ENCODE measurements at places on chromosomes 2 and 18. TPM values are rescaled to one million over a fixed set of nuclear protein-coding genes. Genes with fewer than 3 reads are reported as not detected.

DNA sequence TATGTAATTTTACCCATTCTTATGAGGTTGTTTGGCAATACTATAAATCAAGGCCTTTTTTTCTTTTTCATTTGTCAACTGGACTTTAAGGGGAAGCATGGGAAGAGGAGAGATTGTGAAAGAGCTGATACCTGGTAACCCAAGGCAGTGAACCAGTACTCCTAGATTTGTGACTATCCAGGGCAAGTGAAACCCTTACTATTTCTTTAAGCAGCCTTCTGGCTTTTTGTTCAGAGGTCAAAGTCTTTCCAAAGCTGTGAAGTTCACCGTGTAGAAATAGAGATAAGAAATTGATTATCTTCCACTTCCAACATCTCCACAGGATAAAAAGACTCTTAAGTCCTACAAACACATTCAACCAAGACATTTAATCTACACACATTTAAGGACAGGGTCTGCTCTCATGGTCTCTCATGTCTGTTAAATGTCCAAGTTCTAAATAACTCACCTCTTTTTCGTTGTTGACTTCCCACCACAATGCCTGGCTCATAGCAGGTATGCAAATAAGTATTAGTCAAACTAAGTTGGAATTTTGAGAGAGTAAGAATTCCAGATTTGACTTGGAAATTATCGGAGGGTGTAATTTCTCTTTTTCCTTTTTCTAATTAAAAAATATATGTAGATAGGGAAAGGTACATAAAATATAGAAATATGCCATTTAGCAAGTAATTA lies 485.8 kb downstream of the STK39 start:
- no peak for DNase-seq

DNA sequence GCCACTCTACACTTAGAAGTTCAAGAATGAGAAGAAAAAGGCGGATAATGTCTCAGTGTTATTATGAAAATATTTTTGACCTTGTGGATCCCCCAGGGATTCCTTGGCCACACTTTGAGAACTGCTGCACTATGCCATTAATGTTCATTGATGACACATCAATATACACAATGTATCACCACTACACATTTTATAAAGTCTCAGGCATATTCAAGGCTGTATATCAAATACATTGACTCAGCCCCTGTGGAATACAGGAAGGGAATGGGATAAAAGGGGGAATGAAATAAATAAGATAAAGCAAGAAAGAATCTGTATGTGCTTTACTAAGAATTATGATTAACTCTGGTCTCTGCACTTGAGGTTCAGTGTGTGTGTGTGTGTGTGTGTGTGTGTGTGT lies 69.1 kb downstream of the INHBB start:
- no peak for DNase-seq

DNA sequence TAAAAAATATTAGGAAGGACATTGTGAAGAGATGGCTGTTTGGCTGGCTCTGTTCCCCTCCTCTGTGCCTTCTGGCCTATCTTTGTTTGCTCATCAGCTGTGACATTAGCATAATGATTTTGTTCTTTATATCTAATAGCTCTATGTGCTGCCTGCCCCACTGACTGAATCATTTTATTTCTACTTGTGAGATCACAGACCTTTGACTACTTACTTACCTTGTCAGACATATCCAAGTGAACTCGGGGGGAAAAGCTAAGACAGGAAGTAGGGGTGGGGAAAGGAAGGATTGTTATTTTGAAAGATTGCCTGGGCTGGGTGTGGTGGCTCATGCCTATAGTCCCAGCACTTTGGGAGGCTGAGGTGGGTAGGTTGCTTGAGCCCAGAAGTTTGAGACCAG lies 104.2 kb downstream of the ASAP2 start:
- no peak for DNase-seq

- no peak for DNase-seq
These were observed 330.3 kb upstream of the FIGN start for GRCh38 chr2:164066095-164066494.

DNA sequence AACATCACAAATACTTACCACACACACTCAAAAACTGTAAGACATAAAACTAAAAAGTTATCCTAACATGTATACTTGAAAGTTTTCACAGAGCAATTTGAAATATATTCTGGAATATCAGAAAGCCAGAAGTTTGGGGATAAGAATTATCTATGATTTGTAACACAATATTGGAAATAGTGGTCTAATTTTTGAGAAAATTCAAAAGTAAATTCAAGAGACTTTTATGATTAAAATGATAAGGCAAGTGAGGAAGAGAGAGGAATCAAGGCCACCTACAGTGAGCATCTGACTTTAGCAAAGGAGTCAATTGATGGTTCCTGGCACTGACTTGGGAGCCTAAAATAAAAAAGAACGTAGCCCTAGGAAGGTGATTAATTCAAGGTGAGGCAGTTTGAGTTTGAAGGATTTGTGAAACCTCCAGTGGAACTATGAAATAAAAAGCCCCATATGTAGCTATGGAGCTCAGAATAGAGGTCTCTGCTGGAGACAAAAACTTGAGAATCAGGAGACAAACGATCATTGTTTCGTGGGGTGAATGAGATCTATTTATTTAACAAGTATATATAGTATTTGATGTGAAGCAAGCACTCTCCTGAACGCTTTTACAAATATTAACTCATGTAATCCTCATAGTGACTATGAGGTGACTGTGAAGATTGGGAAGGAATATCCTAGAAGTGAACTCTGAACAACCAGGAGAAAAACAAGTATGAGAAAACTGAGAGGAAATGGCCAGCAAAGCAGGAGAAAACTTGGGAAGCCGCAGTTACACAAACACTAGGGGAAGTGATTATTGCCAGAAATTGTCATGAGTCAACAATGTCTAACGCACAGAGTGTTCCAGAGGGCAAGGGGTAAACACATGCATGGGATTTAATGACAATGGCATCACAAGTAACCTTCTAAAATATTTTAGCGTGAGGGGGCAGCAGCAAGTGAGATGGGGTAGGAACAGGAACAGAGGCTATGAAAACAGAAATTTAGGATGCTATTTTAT lies 12.8 kb downstream of the TFPI start:
- no peak for DNase-seq

- no peak for DNase-seq
These were observed 296.0 kb upstream of the MC4R start for GRCh38 chr18:60668583-60668982.

DNA sequence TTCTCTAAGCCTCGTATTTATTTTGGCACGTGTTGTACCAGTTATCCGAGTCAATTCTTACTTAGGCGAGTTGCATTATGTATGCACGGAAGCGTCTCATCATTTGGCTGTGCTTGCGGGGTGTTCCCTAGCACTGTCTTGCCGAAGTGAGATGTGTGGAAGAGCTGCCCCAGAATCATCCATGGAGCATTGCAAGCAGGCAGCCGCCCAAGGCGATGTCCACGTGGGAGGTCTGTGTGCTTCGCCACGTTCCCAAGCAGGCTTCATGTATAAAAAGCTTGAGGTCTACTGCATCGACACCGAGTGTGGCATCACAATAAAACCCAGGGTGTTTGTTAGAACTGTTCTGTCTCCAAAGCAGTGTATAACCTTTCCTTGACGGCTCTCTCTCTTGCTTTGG lies 849.9 kb downstream of the DCDC2C start:
- no peak for DNase-seq

DNA sequence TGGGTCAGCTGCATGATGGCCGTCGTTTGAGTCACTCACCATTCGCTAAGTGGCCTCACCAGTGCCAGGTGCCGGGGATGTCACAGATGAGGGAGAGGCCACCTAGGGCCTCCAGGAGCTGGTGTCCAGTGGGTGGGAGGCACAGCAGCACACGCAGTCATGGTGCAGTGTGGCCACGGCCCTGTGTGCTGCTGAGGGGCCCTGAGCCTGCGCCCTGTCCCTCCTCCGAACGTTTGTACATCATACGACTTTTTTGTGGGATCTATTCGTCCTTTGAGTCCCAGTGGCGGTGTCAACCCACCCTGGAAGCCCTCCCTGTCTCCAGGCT lies 30.1 kb upstream of the ODC1 start:
- DNase-seq = no peak

DNA sequence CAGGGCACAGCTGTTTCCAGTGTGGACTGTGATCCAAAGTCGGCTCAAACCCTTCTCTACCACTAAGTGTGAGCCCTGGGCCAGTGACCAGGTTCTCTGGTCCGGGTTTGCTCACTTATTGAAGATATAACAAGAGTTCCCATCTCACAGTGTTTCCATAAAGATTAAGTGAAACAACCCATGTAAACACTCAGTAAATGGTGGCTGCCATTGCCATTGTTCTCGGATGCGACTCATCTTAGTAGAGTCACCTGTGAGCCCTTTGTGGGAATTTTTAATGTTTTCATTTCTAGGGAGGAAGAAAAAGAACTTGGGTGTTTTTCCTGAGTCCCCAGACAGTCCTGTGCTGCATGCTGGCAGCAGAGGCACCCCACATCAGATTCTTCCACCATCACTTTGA lies 53.4 kb downstream of the TPGS2 start:
- no peak for DNase-seq

GRCh38 chr2:133574186-133574585 lies 5.9 kb upstream of the NCKAP5 start:
- no peak for DNase-seq

GRCh38 chr2:205706769-205707381 lies 24.6 kb downstream of the NRP2 start:
- DNase-seq = no peak

DNA sequence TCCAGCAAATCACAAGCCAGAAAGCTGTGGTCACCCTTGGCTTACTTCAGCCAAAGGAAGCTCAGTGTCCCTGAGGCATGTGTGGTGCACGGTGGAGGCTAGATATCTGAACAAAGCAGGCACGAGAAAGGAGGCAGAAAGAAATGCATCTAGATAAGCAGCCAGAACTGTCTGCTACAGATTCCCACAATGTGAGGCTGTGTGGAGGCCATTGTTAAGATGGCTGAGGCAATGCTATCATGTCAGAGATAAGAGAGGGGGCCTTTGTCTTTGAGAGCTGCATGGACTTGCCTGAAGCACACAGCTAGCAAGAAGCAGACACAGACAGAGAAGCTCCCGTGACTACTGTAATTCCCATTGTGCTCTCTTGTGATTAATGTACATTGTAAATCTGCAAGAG lies 110.5 kb upstream of the LYPD6 start:
- no peak for DNase-seq

GRCh38 chr2:20465716-20466394 lies 19.0 kb downstream of the RHOB start:
- DNase-seq = no peak

DNA sequence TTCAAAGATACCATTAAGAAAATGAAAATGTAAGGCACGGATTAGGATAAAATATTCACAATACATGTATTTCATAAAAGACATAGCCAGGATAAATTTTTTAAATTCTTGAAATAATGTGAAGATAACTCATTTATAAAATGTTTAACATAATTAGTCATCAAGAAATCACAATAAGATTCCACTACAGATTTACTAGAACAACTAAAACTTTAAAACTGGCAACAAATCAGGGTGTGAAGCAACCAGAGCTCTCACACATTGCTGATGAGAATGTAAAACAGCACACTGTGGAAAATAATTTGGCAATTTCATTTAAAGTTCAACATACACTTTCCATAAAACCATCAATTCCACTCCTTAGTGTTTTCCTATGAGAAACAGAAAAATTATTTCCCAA lies 89.6 kb upstream of the UBE2E3 start:
- no peak for DNase-seq

- no peak for DNase-seq
These were observed 8.7 kb downstream of the KLHL29 start for GRCh38 chr2:23393722-23394121.

DNA sequence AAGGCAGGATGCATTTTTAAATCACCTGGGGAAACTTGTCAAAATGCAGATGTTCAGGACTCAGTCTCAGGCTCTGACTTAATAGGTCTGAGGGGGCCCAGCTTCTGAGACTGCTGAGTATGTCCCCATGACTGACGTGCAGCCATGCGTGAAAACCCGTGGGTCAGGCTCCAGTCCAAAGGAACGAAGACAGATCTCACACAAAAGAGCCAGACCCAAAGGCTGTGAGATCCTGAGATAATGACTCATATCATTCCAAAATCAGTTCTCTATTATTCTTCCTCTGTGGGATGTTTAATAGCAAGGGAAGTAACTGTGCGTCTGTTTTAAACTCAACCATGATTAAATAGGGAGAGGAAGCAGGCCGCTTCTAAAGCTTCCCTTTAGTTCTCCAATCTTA lies 107.4 kb upstream of the ACAA2 start:
- DNase-seq = no peak

DNA sequence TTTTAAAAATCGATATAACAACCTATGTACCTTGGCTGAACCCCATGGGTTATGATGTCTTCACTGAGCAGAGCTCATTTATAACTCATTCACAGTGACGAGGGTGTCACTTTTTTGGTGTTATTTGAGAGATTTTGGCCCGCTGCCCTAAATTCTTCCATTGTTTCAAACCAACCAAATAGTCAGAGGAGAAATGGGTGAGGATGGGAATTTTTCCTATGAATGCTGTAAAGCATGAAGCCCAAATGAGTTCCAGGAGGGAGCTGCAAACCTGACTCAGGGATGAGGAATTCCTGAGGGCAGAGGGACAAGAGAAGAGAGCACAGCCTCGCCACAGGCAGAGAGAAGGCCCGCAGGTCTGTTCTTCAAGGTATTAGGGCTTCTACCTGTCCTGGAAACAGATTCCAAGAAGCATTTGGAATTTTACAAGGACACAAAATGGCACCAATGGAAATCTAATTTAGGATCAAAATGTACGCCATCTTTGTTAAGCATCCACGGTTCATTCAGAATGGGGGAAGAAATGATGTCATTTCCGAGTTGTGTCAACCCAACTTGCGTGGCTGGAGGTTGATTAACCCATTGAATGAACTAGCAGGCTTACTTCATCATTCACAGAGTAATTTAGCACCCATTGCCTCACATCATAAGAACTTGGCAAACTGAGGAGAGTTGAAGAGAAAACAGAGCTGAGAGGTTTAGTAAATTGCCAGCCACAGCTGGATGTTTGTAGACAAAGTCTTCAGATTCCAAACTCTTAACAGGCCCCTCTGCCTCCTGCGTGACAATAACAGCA lies 133.5 kb downstream of the LAMA3 start:
- no peak for DNase-seq

The PSD4 gene
- 1.0 TPM for total RNA-seq

The PAIP2B gene
- total RNA-seq = 16.8 TPM

The ABI2 gene
- total RNA-seq = 131 TPM

The CCDC121 gene
- 1.6 TPM for total RNA-seq

The CHAC2 gene
- 10.7 TPM for total RNA-seq

The PLB1 gene
- not detected for total RNA-seq
